ENCODE measurements at places on chromosomes 12 and 14.
A peak's percentile ranks its signal among the peaks of the same experiment; 100 is the strongest.

- DNase-seq, result no peak
These were observed 1184.2 kb downstream of the FLRT2 start for GRCh38 chr14:86714153-86714552.

GRCh38 chr14:95770777-95771176 is 56.9 kb upstream of the TCL1A start:
- DNase-seq, result no peak

DNA sequence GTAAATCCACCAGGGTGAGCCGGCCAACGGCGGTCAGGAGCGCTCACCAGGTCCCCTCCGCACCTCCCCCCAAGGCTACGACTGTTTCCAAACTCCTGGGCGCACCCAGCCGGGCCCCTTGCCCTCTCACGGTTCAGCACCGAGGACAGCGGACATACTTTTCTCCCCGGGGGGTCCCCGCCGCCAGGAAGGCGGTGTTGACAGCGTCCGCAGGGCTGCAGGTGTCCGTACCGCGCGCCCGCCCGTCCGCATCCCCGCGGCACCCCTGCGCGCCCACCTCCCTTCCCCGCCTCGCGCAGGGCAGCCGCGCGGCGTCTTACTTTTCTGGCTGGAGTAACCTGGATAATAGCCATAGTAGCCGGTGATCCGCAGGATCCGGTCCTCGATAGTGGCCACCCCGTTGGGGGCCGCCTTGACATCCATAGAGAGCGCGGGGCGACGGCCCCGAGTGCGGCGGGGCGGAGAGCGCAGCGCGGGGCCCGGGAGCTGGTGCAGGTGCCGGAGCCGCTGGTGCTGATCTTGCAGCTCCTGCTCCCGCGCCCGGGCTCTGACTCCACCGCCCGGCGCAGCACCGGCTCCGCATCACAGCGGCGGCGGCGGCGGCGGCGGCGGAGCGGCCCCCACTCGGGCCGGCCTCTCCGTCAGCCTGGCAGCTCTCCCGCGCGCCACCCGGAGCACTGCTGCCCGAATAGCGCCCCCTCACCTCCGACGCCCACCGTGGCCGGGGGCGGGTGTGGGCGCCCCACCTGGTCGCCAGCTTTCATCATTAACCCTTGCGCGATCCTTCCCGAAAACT is at the start of gene SLC35F4:
TSS of gene SLC35F4 (minus strand) at position 690 of the 796 bp plus-strand sequence.
- DNase-seq, result no peak

DNA sequence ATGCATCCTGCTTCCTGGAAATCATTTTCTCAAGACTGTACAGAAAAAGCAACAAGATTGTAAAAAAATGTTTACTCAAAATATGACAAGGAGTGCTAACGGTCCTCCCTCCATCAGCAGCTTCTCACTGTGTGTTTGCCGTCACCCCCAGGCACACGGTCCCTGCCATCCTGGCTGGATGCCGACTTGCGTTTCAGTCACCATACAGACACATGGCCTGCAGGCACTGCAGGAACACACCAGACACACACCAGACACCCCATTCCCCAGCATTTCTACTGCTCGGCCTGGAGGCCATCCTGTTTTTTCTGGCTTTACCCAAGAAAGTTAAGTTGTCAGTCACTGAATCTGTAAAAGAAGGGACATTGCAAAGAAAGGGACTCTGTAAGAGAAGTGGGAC is 10.8 kb downstream of the KCNK10 start:
- DNase-seq, result no peak

DNA sequence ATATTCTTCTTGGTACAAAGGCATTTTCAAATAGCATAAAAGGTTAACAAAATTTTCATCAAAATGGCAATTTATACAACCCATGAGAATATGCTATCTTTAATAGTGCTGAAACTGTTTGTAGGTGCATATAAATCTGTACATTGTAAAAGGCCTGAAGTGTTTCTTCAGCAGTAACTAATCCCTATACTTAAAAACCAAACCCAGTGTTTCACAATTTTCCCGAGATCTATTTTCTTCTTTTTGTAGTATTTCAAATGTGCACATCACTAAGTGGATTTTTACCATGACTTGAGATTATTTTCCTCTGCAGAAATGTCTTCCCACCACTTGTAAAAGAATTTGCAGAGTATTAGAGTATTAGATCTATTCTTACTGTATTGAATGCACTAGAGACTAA is 76.5 kb downstream of the FERMT2 start:
- no peak for DNase-seq

GRCh38 chr14:38224338-38224737 is 16.6 kb downstream of the SSTR1 start:
- DNase-seq, result no peak

- no peak for DNase-seq
These were observed 131.2 kb downstream of the PPM1H start for GRCh38 chr12:62803756-62804155.

DNA sequence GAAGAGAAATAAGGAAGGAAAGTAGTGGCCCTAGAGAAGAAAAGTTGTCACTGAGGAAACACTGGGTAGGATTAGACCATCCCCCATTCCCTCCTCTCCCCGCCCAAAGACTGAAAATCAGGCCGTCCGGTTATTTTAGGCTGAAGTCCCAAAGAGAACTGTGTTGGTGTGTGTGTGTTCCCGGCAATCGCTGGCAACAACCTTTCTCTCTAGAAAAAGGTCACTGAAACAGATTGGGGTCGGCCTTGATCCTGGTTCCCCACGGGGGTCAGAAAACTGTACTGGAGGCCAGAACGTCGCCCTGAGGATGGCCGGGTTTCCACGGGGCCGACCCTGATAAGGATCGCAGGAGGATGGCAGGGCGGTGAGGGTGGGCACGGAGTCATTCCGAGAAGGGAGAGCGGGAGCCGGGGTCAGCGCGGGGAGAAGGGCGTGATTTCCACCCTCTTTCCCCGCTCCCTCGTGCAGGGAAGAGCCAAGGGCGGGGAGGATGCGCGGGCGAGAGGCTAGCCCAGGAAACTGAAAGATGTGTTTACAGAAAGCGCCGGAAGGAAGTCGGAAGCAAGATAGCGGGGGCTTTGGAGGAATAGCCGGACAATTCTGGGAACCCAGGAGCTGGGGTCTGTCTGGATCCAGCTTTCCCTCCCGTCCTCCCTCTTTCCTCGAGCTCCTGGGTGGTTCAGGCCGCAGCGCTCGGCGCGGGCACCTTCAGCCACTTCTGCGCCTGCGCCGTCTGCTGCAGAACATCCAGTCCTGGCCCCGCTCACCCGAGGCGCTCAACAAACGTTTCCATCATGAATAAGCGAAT is 25.3 kb upstream of the SPTLC2 start:
- peak; percentile 56 for DNase-seq

DNA sequence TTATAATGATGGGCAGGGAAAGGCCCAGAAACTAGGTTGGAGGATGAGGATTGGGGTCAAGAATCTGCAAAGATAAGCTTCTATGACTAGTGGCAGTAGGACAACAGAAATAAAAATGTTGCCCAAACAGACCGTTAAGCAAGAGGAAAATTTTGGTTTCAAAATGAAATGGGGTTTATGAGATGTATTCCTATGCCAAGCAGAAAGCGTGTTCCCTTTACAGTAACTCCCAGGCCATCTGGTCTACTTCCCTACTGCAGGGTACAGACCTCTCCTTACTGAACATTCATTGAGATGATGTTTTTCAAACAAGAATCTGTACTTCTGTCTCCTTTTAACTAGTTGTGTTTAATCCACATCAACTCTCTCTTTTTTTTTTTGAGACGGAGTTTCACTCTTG is 20.4 kb upstream of the TMEM229B start:
- DNase-seq, result no peak

- DNase-seq, result no peak
These were observed 105.6 kb downstream of the KSR2 start for GRCh38 chr12:117863002-117863709.

DNA sequence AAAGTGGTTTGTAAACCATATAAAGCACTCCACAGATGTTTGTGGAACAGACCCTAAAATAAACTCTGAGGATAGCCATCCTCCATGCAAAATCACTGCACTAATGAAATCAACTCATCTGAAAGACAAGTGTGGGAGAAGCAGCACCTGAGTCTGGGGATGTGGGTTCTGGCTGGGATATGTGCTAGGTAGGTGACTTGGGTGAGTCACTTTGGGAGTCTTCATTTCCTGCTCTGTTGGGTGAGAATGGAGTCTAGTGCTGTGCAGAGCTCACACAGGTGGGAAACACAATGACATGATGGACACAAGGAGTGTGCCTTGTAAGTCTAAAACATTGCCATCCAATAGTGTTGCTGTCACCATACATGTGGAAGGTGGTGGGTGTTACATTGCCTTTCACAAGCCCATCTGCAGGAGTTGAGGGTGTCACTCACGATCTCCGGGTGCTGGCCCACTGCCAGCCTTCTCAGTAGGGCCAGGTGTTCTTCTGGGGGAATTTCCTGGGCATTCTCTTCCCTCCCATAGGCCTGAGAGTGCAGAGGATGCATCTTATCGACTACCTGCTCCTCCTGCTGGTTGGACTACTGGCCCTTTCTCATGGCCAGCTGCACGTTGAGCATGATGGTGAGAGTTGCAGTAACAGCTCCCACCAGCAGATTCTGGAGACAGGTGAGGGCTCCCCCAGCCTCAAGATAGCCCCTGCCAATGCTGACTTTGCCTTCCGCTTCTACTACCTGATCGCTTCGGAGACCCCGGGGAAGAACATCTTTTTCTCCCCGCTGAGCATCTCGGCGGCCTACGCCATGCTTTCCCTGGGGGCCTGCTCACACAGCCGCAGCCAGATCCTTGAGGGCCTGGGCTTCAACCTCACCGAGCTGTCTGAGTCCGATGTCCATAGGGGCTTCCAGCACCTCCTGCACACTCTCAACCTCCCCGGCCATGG is 2.0 kb downstream of the SERPINA4 start:
- DNase-seq, result no peak

- DNase-seq, result no peak
These were observed 59.3 kb downstream of the C14orf132 start for GRCh38 chr14:96098309-96098998.

DNA sequence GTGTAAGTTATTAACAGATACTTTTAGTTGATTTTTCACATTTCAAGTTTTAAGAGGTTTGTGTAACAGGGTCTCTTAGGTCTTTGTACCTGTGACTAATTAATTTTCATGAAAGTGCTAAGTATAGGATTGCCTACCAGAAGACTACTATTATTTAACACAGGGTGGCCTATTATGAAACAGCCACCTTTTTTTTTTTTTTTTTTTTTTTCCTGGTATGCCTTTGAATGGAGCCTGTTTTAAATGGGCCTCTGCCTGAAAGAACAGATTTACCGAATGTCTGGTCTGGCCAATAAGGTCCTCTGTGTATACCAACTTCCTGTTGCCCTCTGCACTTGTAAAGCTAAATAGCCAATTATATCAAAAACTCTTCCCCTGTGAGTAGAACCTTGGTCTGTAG is 62.5 kb downstream of the SLC38A6 start:
- DNase-seq, result no peak

DNA sequence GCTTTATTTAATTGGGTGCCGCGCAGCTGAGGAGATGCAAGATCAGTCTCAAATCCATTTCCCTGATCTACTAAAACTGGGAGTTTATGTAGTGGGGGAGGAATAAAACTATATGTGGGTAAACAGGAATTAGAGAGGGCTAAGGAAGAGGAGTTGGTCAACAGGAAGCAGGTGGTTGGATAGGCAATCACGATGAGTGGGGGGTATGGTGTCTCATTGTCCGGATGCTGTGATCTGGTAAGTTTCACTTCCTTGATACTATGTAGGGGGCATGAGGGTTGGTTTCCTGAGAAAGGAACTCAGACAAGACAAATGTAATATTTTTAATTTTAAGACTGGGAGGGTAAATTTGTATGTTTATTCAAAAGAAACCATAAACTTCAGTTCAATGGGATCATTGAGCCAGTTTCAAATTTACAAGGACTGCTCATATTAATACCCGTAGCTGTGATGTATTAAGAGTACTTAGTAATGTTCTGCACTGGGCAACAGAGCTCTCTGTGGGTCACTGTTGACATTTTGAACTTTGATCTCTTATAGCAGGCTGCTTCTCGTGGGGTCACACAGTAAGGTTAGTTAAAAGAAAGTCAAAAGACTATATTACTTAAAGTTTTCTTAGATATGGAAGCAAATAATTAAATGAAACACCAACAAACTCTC is 786.2 kb upstream of the FBXO33 start:
- no peak for DNase-seq

- DNase-seq, result no peak
These were observed 104.5 kb upstream of the AMIGO2 start for GRCh38 chr12:47184229-47184628.

GRCh38 chr14:106094654-106095189 is 568.3 kb downstream of the TMEM121 start:
- DNase-seq, result no peak

DNA sequence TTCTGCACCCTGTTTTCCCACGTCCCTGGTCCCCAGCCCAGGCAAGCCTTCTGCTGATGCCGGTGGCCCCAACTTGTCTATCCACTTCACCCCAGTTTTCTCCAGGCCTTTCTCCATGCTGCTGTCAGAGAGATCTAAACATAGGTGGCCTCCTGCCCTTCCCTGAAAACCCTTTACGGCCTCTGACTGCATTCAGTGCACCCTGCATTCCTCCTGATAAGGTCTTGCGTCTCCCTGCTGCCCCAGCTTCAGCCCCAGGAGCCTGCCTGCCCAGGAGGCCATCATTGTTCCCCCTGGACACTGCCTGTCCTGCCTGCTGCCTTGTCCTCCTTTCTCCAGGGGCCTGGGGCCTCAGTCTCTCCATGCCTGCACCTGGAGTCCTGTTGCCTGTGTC is 29.8 kb downstream of the TRAF3 start:
- DNase-seq, result no peak

- DNase-seq, result no peak
These were observed 886 bp downstream of the SIX1 start for GRCh38 chr14:60648249-60648933.

GRCh38 chr12:88834226-88834625 is 254.0 kb upstream of the KITLG start:
- no peak for DNase-seq

- DNase-seq, result no peak
These were observed 421.8 kb upstream of the PDE3A start for GRCh38 chr12:19946550-19946949.

DNA sequence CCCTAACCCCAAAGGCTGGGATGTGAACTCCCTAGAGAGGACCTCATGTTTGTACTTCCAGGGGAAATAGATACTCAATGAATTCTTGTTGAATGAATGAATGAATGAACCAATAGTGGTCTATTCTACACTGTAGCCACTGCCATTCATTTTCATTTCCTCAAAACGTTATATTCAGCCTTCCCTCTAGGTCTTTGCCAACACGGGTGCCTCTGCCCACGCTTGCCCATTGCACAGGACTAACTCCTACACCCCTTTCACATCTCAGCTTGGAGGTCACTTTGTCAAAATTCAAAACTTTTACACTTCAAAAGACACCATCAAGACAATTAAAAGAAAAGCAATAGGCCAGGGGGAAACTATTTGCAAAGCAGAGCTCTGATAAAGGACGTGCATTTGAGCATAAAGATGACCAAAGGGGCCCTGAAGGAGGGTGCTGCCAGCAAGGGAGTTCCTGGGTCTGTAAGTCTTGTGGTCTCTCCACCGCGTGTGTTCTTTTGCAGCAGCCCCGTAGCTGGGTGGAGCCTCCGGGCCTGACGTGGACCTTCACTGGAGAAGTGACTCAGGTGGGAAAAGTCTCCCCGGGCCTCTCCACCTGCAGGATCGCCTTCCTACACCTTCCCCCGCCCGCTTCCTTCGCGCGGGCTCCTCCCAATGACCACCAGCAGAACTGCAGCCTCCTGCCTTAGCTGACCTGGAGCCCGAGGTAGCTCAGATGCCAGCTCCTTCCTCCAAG is 31.5 kb downstream of the TMEM63C start:
- peak; percentile 39 for DNase-seq

- no peak for DNase-seq
These were observed 6.0 kb upstream of the KRT71 start for GRCh38 chr12:52558781-52559445.

Measured in liver (tissue), 10 donors.